ENCODE measurements at places on chromosomes 6 and 20.
A peak's percentile ranks its signal among the peaks of the same experiment; 100 is the strongest.

DNA sequence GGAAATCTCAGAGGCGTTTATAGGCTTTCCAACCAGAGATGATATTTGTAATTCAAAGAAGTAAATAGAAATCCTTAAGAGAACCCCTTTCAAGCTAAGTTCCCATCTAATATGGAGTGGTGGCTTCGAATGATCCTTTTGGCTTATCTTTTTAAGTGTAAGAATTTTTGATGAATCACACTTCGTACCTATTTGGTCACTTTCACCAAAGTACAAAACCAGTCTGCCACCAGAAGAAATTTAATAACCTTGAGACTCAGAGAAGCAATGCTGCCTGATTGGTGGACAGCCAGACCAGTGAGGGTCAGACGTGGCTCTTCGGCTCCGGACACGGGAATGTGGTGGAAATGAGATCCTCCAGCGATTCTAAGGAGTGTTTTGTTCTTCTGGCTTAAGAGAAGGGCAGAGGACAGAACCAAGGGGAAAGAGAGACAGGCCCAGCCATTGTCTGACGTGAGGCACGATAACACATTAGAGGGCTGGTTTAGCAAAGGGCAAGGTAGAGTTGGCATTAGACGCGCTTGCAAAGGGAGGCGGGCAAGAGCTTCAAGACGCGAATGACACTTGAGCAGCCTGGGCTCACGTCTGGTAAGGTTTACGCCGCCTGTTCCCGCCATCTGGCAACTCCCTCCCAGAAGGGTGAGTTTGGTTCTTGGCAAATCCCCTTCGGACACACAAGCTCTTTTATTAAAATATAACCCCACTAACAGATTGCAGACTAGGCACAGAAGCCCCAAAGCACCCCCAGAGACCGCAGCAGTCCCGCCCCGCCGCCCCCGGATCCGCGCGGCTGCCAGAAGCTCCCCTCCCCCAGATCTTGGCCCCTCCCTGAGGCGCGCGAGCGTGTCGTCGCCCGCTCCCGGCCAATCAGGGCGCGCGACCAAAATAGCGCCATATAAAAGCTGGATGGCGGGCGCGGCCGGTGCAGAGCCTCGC lies 50.0 kb upstream of the EZR start:
- peak; percentile 77 for DNase-seq

DNA sequence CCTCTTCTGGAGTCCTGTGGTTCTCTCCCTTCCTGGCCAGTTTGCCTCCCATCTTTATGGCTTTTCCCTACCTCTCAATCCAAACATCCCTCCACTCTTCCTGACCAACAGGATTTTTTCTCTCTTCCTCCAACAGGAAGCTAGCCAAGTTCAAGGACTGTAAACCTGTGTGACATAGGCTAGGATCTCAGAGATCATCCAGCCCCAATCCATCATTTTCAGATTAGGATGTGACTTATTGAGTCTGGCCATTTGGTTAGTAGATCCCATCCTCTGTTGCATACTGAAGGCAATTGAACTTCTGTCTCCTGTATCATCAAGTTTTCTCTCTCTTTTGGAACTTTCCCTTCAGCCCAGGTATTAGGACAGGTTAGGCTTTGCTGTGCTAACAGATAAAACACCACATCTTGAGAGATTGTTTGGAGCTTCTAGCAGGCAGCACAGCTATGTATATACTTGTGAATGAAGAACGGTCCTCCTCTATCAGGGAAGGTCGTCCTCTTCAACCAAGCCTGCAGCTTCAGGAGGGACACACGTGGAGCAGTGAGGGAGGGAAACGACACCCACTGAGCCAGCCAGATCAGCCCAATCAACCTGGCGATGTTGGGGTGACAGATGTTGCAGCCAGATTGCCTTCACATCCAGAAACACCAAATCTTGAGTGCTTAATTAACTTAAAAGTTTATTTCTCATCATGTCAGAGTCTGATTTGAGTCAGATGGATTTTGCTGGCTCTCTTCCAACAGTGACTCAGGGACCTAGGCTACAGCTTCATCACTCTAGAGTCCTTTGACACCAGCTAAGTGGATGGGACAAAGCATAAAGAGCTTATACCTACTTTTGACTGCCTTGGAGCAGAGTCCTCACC lies 106.8 kb downstream of the GJA10 start:
- DNase-seq, result no peak

GRCh38 chr6:53257001-53257400 lies 91.7 kb downstream of the ELOVL5 start:
- no peak for DNase-seq

GRCh38 chr20:1555952-1556351 lies 1.6 kb downstream of the SIRPD start:
- DNase-seq, result no peak

GRCh38 chr6:46172176-46172575 lies 1.4 kb upstream of the ENPP5 start:
- DNase-seq, result no peak

DNA sequence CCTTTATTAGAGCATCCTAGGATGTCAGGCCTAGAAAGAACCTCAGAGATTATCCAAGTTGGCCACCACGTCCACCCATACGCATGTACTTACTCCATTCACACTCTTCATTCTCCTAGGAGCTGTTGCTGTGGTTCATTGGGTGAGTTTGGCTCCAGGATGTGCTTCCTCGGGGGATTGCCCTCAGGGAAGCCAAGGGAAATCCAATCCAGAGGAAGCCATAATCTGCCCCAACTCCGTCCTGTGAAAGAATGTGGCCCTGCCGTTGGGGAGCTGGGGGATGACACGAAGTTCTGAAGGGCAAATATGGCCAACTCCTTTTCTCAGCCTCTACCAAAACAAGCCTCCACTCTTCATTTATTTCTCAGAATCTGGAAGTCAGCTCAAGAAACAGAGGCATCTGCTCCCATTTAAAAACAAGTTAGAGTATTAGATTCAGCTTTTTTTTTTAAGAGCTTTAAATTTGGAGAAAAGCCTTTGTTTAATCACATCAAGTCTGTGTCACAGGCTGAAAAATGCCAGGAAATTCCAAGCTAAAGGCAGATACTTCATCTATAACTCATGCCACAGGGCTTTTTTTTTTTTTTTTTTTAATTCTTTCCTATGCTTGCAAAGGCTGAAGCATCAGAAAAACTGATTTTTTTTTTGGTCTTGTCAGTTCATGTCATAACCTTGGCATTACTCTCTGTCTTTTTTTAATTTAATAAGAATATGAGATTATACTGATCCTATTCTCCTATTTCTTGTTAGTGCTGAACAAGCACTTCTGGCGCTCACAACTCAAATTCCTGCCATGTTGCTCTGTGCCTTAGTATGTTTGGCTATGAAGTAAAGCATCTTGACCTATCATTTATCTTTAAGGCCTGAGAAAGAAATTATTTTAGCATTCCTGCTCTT lies 480.9 kb upstream of the MARCKS start:
- no peak for DNase-seq

GRCh38 chr20:21739161-21739560 lies 33.7 kb downstream of the PAX1 start:
- DNase-seq, result no peak

GRCh38 chr20:47360297-47361056 lies 4.0 kb upstream of the ZMYND8 start:
- peak; percentile 76 for DNase-seq

DNA sequence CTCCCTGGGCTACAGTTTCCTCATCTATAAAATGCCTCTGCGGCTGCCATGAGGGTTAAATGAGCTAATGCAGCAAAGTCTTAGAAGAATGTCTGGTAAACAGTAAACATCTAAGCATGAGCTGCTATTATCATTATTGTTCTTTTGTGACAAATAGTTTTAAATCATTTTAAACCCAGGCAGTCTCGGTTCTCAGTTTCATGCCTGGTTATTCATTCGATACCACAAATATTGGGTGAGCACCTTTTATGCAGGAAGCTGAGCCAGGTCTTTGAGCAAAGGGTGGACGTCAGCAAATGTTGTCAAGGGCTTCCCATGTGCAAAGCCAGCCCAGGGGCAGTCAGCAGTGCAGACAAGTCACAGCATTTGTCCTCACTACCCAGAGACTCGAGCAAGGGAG lies 128.7 kb downstream of the NFATC2 start:
- DNase-seq, result no peak

DNA sequence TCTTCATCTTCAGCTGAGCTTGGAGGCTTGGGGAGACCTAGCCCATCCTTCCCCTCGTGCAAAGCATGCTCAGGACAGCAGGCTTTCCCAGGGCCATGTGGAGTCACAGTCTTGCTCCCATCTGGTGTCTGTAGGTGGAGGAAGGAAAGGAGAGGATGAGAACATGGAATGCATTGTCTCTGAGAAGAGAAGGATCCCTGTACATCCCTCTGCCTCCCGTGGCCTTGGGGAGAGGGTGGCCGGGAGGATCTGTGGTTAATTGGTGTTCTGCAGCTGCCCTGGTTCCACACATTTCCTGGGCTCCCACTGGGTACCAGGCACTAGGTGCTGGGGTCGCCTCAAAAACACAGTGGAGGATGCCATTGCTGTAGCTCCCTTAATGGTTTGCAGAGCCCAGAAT lies 134.5 kb downstream of the PHACTR3 start:
- no peak for DNase-seq

DNA sequence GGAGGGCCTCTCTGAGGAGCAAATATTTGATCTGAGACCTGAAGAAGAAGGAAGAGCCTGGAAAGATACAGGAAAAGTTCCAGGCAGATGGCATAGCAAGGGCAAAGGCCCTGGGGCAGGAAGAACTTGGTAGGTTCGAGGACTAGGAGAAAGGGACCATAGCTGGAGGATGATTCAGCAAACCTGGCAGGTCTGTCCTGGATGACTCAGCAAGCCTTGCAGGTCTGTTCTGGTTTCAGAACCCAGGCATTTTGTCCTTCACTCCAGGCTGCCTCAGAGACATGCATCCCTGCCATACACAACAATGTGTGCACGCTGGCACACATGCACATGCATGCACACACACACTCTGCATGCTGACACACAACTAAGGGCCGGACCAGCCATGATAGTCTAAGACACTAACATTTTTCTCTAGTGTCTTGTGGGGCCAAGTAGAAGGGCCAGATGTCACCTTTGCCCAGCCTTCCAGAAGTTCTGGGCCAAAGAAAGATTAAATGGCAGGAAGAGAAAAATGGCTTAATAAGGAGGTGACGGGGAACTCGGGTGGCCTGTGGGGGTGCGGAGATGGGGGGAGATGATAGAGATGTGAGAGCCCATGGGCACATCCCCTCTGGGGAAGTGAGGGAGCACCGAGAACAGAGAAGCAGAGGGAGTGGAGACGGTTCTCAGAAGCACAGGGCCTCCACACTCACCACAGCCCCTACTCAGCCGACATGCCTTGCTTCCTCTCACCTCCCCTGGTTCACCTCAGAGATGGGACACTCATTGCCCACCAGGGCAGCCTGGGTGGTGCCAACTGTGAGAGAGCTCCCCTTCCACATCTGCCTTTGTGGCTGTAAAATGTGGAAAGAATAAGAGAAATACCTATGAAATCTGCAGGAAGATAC lies 15.4 kb upstream of the TRIB3 start:
- no peak for DNase-seq

GRCh38 chr6:4021854-4022695 lies 56.9 kb downstream of the FAM217A start:
- no peak for DNase-seq

GRCh38 chr20:5000263-5001173 lies 792 bp downstream of the SLC23A2 start:
- peak; percentile 15 for DNase-seq

GRCh38 chr6:126143761-126144251 lies 157.5 kb downstream of the TRMT11 start:
- DNase-seq, result no peak

GRCh38 chr20:12970372-12970821 lies 38.4 kb upstream of the SPTLC3 start:
- peak; percentile 38 for DNase-seq

DNA sequence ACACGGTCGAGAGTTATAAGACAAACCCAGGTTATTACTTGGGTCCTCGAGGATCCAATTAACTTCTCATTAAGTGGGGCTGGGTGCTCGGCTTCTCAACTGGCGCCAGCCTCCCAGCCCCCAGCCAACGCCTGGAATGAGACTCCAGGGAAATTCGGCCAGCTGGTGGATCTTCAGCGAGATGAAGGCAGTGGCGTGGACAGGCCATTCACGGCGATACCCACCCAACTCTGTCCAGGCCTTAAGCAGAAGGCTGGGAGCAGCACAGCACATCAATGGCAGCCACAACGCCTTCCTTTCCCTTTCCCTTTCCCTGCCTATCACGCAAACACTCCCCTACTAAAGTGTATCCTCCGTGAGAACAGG lies 868 bp downstream of the METTL24 start:
- DNase-seq, result no peak

DNA sequence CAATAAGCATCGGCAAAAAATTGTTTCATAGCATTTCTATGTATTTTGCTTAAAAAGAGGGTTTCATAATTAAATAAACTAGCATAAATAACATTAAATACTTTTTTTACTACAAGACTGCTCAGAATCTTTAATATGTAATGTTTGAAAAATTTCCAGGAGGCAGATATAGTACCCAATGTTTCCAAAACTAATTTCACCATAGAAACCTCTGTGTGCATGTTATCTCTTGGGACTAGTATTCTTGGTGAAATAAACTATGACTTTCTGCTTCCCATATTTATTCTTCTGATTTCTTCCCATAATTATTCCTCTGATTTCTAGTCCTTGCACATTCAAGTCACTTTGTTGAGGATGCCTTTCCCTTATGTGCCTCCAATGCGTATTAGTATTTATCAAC lies 94.5 kb downstream of the PTPRK start:
- no peak for DNase-seq

DNA sequence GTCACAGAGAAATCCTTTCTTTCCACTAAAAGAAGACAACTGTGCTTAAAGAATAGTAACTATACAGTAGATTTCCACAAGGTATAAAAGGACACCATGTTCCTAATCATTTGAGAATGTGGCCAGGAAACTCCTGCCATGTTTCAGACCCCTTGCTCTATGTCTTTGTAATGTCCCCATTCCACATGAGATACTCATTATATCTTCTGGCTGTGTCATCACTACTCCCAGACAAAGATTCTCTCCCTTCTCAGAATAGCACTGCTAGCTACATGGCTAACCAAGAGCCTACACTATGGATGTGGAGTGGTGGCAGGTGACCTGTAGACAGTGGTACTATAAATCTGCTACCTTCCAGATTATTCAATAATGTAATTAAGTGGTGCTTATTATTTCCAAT lies 218.1 kb upstream of the MCHR2 start:
- DNase-seq, result no peak

- no peak for DNase-seq
These were observed 69.8 kb upstream of the RALGAPA2 start for GRCh38 chr20:20782231-20782630.

DNA sequence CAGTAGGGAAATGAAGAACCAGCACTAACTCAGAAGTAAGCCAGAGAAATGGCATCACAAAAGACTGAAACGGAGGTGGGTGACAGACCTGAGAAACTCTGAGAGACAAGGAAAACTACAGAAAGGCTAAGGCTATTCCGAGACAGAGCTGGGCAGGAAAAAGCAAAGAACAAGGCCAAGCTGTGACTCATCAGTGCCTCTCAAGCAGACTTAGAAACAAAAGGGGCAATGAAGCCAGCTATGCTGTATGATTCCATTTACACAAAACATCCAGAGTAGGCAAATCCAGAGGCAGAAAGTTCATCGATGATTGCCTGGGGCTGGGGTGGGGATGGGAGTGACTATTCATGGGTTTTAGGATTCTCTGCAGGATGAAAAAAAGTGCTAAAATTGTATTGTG lies 50.0 kb downstream of the SLC23A2 start:
- no peak for DNase-seq

GRCh38 chr6:37200085-37200484 lies 30.1 kb downstream of the PIM1 start:
- no peak for DNase-seq

- DNase-seq, result peak; percentile 46
These were observed 92.8 kb upstream of the BTN3A2 start for GRCh38 chr6:26272171-26272637.

- no peak for DNase-seq
These were observed 216.9 kb downstream of the DOK5 start for GRCh38 chr20:54692168-54692887.

- DNase-seq, result no peak
These were observed 85.0 kb downstream of the HUS1B start for GRCh38 chr6:571892-572291.

Data from endothelial cell (in vitro differentiated cells).